ENCODE measurements at places on chromosomes 6 and 20.

GRCh38 chr6:35719404-35719829 lies 17.4 kb upstream of the ARMC12 start:
- DNase-seq, result no peak

GRCh38 chr6:45422503-45423110 lies 44.9 kb upstream of the SUPT3H start:
- DNase-seq, result no peak

- no peak for DNase-seq
Measured at GRCh38 chr6:45293306-45293705, 34.8 kb upstream of the RUNX2 start.

DNA sequence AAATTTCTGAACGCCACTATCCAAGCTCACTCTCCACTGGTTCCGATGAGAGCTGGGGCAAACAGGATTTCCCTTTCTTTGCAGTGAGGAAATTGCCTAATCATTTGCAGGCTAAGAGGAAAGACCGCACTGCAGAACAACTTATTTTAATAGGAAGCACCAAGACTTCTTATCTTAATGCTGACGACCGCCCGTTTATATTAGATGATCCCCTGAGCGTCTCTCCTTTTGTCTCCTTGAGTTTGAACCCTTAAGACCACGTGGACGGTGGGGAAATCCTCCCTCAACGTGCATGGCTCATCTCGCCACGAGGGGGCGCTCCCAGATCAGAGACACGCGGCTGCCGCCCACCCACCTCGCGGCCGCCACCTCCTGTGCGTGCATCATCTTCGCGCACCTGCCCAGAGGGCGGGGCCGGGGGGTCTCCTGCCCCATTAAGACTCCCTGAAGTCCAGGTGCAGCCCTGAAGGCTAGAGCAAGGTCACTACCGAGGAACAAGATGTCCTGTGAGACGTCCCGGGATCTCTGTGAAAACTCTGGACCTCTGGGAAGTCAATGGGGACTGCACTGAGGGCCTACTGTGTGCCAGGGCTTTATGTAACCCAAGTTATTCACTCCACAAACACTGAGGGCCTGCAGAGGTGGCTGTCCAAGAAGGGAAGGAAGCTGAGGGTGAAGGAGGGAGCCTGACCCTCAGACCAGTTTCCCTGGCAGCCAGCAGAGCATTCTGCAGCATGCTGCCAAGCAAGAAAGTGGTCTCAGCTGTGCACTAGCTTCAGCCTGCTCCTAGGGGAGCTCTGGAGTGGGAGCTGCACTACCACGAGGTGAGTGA lies 28.1 kb downstream of the PDYN start:
- peak; percentile 64 for DNase-seq

GRCh38 chr6:10640412-10640811 lies 54.0 kb downstream of the C6orf52 start:
- no peak for DNase-seq

All from umbilical cord (tissue), 2 donors.